ENCODE measurements at places on chromosomes 3 and 15.

DNA sequence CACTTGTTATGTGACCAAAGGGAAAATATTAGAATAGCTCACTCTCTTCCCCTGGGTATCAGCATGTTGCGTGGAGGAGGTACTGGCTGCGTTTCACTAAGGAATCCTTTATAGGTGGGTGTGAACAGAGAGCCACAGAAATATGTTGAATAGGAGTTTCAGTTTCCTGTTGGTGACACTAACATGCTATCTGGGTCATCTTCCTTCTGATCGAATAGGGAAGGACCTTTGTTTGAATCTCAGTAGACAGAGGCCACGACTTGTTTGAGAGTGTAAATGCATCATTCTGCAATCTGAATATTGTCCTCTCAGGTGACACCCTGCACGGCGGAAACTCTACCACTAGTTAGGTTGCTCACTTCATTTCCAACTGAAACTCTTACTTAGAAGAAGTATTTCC, 157.9 kb upstream of the SLC2A2 start:
- DNase-seq, result no peak

- no peak for DNase-seq
Observed at GRCh38 chr3:150255413-150255812, 152.7 kb upstream of the TSC22D2 start.

DNA sequence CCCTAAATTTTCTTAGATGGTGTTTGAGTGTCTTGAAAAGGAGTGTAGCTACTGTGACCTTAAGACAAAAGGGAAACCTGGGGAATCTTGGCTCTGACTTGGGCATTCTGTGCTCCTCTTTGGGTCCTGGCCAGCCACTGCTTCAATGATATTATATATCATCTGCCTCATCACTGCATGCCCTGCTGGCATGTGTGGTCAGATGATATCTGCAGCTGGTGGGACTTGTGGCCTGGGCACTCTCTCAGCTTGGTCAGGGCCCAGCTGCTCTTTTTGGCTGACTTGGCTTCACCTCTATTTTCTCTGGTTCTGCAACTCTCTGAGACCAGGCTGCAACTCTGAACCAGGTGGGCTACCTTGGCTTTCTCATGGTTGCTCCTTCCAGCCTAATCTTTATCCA, 446.1 kb upstream of the RARB start:
- no peak for DNase-seq

DNA sequence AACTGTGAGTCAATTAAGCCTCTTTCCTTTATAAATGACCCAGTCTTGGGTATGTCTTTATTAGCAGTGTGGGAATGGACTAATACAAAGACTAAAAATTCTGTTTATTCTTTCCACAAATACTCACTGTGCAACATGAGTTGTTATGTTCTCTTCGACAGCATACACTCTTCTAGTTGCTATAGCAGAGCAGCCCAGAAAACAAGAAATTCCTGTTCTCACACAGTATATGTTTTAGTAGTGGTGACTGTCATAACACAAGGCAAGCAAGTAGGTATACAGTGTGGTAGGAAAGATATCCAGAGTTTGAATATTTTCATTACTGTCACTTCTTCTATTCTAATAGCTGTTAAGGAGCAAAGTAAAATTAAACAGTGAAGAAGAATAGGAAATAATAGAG, 453.3 kb downstream of the ROBO1 start:
- DNase-seq, result no peak

DNA sequence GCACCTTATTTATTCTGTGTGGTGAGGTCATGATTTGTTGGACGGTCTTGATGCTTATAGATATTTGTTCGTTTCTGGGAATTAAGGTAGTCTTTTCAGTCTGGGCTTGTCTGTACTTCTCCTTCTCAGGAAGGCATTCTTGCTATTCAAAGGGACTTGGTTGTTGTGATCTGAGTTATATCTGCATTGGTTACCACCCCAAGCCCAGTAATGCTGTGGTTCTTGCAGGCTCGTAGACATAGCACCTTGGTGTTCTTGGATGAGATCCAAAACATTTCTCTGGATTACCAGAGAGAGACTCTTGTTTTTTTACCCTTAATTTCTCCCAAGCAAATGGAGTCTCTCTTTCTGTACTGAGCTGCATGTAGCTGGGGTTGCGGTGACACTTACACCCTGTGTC, 128.0 kb upstream of the CBLB start:
- DNase-seq, result no peak

- DNase-seq, result no peak
Observed at GRCh38 chr15:52559022-52559421, 9.8 kb downstream of the ARPP19 start.

- DNase-seq, result no peak
Observed at GRCh38 chr3:37961622-37962431, 28.8 kb upstream of the VILL start.

- no peak for DNase-seq
Observed at GRCh38 chr3:111721747-111722146, 126.6 kb upstream of the ZBED2 start.

DNA sequence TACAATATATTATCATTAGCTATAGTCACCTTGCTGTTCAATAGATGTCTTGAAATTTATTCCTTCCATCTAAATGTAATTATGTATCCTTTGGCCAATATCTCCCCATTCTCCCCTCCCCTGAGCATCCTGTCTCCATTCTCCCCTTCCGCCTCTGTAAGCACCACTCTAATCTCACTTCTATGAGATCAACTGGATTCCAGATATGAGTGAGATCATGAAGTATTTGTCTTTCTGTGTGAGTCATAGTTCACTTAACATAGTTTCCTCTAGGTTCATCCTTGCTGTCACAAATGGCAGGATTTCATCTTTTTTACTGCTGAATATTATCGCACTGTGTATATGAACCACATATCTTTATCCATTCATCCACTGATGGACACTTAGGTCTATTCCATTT, 148.8 kb upstream of the NDN start:
- DNase-seq, result no peak

DNA sequence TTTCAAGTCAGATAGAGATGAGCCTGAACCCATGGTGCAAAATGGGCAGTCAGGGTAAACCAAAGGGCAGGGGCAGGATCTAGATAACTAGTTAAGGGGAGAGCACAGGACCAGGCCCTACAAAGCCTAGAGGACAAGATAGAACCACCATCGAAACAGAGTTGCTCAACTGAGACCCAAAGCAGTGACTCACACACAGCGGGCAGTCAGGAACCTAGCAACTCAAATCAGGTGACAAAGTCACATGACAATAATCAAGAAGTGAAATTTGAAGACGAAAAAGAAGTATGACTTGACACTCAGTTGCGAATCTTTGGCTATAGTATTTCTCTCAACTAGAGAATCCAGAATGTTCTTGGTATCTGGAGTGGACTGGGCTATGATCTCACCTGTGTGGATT, 136.0 kb upstream of the PTPRG start:
- DNase-seq, result no peak

DNA sequence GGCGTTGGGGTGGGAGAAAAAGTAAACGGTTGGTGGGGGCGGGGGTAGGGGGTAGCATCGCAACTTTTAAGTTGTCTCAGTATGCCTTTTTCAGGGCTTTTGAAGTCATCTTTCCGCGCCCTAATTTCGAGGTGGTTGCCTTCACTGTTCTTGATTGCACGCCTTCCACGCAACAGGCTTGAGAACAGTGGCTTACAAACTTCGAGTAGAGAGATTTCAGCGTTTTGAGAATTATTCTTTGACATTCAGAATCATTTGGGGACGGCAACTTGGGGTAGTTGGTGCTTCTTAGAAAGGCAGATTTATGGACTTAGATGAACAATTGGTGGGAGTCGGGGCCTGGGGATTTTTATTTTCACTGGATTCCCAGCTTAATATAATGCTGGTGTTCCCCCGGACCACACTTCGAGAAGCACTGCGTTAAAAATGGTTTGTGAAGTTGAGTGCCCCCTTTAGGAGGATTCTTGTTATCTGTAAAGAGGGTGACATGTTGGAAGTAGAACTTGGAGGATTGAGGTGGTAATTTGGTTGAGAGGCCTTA, 880 bp downstream of the PPP4R2 start:
- peak; percentile 85 for DNase-seq

DNA sequence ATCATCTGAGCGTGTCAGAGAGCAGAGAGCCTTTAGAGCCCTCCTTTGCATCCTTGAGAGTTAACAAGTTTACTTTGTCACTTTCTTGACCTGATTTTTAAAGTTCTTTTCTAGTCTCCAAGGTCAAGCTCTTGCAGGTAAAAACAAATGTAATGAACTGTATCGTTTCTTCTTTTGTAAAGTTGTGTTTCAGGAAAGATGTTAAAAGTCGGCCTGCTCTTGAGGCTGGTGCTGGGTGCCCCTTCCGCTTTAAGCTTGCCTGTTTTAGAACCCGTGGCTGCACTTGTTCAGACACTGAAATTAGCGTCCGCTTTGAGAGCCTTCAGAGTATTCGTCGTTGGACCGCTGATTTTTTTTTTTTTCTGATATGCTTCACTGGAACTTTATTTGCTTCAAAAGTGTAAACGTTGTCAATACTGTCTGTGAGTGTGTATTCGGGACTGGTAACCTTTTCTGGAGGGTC, 52.6 kb upstream of the ULK4 start:
- DNase-seq, result peak; percentile 45
